ENCODE measurements at places on chromosomes 2 and 18.

DNA sequence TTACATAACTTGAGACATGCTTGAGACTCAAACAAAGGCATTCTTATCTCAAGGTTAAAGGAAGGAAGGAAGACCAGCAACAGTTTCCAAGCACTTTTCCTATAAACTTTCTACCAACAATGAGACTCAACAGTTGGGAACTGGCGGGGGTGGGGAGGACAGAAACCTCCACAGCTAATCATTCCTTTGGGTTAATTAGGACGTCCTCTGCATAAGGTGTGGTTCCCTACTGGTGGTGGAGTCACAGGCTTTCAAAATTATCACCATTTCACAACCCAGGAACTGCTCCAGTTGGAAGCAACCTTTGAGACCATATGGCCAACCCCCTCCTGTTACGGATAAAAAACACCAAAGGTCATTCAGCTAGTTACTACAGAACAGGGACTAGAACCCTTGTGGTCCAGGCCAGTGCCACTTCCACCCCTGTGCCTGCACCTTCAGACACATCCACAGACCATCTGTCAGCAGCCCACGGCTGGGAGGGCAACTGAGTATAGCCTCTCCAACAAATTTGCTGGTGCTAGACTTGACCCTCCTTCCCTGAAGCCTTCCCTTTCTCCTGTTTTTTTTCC lies 30.1 kb upstream of the ATL2 start:
- no peak for DNase-seq

DNA sequence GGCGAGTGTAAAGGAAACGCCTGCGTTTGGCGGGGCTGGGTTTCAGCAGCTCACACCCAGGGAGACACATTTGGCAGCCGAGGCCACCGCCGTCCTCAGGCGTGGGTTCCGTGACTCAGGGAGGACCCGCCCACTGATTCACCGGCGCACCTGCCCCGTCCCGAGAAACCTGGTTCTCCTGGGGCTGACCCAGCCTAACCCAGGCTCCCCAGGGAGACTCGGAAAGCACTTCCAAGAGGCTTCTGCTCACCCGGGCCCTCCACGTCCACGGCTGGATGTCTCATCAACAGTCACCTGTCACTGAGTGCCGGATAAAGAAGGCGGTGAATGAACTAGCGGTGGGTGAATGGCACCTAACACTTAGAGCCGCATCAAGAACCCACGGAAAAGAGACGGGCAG lies 126.4 kb upstream of the CTDP1 start:
- no peak for DNase-seq

DNA sequence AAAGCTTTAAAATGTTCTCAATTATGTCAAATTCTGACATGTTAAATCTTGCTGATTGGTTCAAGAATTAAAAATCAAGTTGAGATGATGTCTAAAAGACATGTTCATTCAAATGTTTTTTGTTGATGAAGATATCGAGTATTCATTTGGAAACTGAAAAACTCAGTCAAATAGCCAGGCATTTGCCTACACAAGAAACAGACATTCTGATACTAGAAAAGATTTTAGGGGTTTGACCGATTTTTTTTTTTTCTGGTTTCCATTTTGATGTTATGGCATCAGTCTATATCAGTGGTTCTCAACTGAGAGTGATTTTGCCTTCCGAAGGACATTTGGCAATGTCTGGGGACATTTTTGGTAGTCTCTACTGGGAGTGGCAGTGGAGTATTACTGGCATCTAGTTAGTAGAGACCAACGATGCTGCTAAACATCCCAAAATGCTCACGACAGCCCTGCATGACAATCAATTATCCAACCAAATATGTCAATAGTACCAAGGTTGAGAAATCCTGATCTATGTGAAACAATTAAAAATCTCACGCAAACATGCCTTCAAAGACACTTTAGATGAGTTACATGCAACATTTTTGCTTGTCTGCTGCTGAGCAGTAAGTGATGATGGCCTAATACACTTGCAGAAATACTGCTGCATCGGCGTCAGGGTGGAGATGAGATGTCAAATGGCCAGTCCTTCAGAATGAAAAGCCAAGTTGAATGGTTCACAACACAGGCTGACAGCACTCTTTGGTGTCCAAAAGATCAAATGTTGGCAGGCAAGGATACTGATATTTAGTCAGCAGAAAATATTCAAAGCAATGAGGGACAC lies 12.5 kb downstream of the RASGRP3 start:
- no peak for DNase-seq

- no peak for DNase-seq
These were observed 252.9 kb downstream of the ATAD2B start for GRCh38 chr2:23673830-23674679.

GRCh38 chr18:50630895-50631294 lies 71.0 kb downstream of the MAPK4 start:
- DNase-seq = no peak
